AML-193 (cell line): ENCODE measurements at places on chromosomes 3 and 15.

- DNase-seq, result no peak
These were observed 14.2 kb downstream of the ZNF710 start for GRCh38 chr15:90015294-90015693.

DNA sequence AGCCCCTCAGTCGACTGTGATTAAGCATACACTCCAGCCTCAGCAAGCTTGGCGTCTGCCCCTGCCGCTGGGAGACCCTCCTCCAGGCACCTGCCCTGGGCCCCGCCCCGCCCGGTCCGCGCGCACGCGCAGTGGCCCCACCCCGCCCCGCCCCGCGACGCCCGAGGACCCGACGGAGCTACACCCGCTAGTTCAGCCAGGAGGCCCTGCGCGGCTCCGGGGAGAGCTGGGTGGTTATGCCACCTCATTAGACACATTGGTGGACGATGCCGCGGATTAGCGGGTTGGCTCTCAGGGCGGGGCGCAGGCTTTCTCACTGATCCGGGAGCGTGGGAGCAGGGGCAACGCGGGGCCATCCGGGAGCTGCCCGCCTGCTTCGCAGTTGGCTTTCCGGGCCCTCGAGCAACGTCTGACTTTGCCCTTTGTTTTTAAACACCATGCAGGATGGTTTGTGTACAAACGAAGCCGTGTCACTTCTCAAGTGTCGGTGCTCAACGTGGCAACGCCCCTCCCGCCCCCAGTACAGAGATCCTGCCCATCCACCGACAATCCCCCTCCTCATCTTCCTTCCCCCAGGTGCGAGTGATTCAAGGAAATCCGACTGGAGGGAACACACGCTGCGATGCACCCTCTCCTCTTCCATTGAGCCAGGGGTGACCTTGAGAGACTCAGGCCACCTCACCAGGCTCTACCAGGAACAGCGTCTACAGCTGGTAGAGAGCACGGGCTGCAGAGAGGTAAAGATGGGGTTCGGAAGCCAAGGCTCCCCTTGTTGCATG lies 109.3 kb downstream of the SHQ1 start:
- DNase-seq, result no peak

GRCh38 chr3:59820352-59820934 lies 770.6 kb upstream of the CFAP20DC start:
- DNase-seq, result no peak

DNA sequence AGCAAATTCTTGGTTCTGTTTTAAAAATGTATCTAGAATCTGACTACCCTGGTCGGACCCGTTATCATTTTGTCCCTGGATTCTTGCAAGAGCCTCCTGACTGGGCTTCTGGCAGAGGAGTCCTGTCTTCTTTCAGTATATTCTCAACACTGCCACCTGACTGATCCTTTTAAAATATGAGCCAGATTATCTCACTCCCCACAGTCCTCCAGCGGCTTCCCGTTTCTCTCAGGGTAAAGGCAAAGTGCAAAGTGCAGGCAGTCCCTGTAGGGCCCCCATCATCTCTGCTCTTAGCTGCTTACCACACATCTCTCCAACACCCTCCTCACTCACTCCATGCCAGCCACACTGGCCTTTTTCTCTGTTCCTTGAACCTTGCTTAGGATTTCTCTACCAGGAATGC lies 28.4 kb downstream of the CRTC3 start:
- no peak for DNase-seq

DNA sequence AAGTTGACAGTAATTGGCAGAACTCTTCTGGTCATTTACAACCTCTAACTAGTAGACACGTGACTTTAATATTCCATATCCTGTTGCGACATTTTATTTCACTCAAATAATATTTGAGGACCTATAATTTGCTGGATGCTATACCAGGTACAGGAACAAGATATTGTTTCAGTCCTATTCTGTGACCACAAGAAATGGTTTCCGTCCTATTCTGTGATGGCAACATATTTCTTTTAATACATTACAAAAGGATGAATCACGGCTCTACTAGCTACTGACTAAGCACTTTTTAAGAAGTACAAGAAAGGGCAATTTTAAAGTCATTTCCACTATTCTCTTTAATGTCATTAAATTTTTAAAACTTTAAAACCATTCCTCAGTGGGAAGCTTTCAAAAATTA lies 400.2 kb downstream of the CNTN3 start:
- DNase-seq, result no peak

- DNase-seq, result no peak
These were observed 42.9 kb upstream of the TSC22D2 start for GRCh38 chr3:150365132-150365604.

GRCh38 chr15:65060641-65061397 lies 7.0 kb downstream of the RASL12 start:
- DNase-seq, result no peak
